ENCODE measurements at places on chromosomes 13 and 19.

GRCh38 chr13:81760316-81760715 is 1419.4 kb upstream of the SPRY2 start:
- no peak for DNase-seq

GRCh38 chr13:27625839-27626238 is 4.1 kb downstream of the POLR1D start:
- DNase-seq: no peak

DNA sequence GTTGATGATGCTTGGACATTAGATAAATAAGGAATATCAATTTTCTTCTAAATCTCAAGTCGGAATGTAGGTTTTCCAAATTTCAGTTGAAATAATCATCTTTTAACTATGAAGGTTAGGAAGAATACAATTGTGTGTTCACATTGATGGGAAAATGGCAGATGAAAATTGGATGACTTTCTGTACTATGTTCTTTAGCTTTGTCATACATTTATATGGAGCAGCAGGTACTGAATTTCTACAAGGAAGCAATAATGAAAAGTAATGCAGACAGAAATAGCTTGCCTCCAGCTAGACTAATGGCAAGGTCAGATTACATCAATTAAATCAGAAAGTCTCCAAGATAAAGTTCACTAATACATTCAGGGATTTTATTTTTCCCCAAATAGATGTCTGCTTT is 1423.7 kb upstream of the PCDH20 start:
- DNase-seq: no peak

DNA sequence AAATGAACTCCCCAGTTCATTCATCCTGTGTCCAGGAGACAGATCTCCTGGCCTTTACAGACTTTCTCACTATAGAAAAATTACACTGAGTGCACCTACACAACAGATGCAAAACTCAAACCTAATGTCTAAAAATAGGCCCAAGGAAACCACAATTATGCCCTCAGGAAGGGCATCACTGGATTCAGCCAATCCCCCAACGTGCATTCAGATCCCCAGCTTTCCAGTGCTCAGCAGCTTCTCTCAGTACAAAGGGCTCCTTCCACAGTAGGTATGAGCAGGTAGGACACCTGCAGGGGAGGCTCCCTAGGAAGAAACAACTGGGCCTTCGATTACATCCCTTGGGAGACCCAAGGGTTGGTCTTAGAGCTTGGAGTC is 2.1 kb downstream of the ZNF709 start:
- no peak for DNase-seq

- DNase-seq: no peak
Measured at GRCh38 chr19:46134527-46134926, 10.0 kb upstream of the IGFL3 start.

DNA sequence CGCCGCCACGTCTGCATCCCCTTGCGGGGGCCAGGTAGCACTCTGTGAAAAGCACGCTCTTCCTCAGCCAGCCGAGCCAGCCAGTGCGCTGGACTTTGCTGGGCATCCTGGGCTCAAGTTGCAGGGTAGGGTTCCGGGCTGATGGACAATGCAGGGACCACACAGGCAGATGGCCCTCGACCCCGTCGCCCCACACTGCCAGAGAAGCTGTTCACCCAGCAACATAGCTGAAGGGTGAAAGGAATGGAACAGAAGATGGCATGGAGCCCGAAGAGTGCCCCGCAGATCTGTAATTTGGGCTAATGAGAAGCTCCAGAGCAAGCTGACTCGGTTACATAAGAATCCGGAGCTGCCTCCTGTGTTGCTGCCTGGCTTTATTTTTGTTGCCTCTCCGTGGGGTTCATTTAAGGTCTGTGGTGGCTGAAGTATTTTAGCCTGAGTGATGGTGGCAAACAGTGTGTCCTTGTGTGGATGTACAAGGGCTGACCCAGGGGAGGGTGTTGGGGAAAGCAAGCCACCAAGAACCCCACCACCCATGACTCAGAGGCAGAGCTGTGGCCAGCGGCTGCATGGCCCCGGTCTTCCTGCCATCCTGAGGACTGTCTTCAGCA is 105.8 kb downstream of the SOX1 start:
- DNase-seq: no peak

- DNase-seq: peak; percentile 86
Measured at GRCh38 chr19:16266586-16266942, 58.1 kb upstream of the KLF2 start.

GRCh38 chr13:77213644-77214043 is 113.2 kb downstream of the MYCBP2 start:
- no peak for DNase-seq

- DNase-seq: no peak
Measured at GRCh38 chr13:20394506-20394905, 131.2 kb downstream of the CRYL1 start.

DNA sequence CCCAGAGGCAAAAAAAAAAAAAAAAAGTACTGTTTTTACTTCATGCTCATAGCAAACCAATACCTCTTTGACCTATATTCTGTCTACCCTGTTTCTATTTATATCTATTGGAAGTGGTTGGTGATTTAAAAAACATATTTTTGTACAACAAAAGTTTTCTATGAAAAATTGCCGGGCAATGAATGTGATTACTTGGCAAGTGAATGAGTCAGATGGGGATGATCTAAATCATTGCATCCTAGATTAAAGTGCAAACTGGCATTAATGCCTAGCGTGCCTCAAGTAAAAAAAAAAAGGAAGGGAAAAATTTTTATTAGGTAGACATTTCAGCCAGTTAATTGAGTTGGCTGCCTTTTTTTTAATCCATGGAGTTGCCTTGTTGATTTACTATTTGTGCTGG is 500.6 kb downstream of the KCTD12 start:
- DNase-seq: no peak

- no peak for DNase-seq
Measured at GRCh38 chr19:46974181-46974580, 45.5 kb upstream of the NPAS1 start.

DNA sequence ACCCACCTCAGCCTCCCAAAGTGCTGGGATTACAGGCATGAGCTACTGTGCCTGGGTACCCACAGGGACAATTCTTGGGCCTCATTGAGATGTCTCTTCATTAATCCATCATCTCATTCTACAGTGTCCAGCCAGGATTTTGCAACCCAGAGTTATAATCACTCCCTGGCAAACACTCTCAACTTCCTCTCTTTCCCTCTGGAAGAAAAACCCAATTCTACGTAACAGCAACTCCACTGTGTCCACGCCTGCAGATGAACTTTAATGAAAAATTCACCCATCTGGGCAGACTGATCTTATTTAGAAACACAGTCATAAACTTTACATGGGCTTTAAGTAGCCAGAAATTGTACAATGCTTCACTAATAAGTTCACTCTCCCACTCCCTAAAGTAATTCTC is 90.1 kb upstream of the ABCC4 start:
- no peak for DNase-seq

DNA sequence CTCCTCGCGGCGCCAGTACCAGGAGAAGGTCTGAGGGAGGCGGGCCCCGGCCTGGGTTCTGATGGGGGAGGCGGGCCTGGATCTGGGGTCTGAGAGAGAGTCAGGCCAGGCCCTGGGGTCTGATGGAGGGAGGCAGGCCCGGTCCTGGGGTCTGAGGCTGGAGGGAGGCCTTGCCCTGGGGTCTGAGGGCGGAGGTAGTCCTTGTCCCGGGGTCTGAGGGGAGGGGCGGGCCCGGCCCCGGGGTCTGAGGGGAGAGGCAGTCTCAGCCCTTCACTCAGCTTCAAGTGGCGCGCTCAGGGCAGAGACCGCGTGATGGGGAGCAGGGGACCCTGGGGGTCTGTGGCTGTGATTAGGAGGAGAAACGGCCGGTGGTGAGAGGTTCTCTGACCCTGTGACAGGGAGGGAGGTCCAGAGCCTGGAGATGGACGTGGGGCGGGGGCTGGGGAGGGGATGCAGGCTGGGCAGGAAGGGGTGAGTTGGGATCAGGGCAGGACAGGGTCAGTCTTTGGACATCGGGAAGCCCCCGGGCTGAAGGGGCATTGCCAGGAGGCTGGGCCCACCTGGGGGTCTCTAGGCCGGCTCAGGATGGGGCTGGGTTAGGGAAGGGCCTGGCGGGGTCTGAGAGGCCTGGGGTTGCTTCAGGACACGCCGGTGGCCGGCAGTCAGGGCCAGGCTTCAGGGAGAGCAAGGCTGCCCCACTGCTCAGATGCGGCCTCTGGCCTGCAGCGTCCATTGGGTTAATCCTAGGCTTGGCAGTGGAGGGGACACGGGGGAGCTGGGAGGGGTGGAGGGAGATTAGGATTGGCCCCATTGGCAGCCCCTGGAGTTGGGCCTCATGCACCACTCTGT is 18.7 kb downstream of the HCN2 start:
- no peak for DNase-seq

- DNase-seq: no peak
Measured at GRCh38 chr13:49146950-49147355, 73.2 kb upstream of the MLNR start.

GRCh38 chr19:55520691-55521292 is 16.1 kb downstream of the SBK2 start:
- no peak for DNase-seq

GRCh38 chr13:39952249-39953233 is 297.1 kb downstream of the COG6 start:
- DNase-seq: no peak

- no peak for DNase-seq
Measured at GRCh38 chr19:536881-537404, 5.4 kb downstream of the CDC34 start.

DNA sequence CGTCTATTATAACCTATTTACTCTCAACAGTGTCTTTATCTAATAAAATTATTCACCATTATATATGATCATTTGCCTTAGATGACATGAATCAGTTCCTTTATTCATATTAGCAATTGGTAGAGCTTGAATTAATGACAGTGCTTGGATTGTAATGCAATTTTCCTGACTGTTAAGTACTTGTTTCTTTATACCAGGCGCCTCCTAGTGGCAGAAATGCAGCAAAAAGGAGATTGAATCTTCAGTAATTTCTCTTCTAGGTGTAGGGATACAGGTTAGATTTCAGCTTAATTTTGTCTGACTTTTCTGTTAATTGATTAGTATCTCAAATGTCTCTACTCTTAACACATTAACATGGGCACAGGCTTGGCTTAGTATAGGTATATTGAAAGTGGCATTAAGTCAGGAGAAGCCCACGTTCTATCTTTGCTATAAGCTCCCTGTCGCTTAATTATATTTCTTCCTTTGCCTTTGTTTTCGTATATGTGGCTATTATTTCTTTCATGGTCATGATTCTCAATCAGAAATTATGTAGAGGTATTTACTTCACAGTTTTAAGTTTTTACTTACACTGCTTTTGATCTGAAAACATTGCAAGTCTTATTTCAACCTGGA is 9.1 kb upstream of the LHFPL6 start:
- DNase-seq: peak; percentile 51

DNA sequence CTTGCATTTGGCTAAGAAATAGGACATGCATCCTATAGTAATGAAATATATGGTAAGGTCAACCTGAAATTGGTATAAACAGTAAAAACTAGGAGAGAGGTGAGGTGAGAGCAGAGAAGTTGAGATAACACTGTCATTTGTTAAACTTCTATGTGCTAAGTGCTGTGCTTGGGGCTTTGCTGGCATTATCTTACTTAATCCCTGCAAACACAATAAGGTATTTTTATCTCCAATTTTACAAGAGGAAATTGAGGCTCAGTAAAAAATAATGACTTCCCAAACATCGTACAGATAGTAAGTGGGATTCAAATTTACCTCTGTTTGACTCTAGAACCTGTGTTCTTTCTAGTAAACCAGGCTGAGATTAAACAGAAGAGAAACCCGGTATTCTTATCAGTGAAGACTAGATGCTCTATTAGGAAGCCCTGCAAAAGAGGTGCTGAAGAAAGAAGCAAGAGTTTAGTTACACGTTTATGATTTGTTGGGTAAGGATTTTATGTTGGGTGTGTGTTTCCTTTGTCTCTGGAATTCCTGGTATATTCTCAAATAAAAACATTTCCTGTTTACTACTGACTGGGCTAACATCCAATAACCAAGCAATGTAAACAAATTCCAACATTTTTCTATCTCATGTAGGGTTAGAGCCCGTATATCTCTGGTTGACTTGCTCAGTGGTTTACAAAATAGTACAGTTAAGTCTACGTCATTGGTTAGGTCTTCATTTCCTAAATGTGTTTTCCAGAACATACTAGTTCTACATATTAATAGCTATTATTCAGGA is 137.3 kb upstream of the FNDC3A start:
- no peak for DNase-seq

- no peak for DNase-seq
Measured at GRCh38 chr13:113798200-113798811, 39.3 kb downstream of the TMEM255B start.

GRCh38 chr13:41061914-41062837 is 867 bp downstream of the WBP4 start:
- no peak for DNase-seq

GRCh38 chr19:29694669-29695627 is 20.1 kb downstream of the C19orf12 start:
- DNase-seq: peak; percentile 85

DNA sequence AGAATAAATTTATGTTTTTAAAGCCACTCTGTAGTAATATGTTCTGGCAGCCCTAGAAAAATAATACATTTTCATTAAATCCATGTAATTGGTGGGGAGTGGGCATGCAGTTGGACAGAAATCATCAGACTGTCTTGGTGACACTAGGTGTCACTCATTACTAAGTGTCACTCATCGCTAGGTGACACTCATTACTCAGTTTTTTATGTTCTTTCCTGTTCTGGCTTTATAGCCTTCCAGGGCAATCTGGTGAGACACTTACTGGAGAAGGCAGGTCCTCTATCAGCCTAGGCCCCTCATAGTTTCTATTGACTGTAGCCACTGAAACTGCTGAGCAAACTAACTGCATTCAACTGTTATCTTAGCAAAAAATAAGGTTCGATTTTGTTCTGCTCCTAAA is 542.1 kb downstream of the SLITRK1 start:
- DNase-seq: no peak

- no peak for DNase-seq
Measured at GRCh38 chr13:43185226-43185625, 161.8 kb downstream of the DNAJC15 start.

GRCh38 chr19:8988204-8988603 is 22.0 kb downstream of the MUC16 start:
- DNase-seq: peak; percentile 25

DNA sequence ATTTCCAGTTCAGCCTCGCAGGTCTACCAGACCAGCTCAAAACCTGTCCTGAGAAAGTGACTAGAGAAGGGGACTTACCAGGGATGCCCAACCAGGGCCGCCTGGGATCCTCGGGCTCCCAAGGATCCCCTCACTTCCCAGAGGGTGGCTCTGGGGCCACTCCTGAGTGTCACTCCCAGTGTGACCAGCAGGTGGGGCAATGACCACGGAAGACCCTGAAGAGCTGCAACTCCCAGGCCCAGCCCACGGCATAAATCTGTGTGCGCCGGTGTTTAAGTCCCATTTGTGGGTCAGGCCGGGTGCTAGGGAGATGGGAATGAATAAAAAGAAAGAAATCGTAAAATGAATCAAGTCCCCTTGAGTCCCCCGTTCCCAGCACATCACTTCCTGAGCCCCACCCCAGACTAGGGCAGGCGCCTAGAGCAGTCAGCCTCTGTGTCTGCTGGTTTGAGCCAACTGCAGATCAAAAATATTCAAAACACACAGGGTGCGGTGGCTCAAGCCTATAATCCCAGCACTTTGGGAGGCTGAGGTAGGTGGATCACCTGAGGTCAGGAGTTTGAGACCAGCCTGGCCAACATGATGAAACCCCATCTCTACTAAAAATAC is 10.7 kb downstream of the PTGIR start:
- DNase-seq: peak; percentile 81

GRCh38 chr13:65217471-65217995 is 2012.6 kb downstream of the PCDH9 start:
- no peak for DNase-seq
